ENCODE measurements at places on chromosomes 2 and 18.

GRCh38 chr2:60707750-60708371 is 48.2 kb upstream of the PAPOLG start:
- no peak for DNase-seq

GRCh38 chr18:44214396-44214795 is 466.3 kb upstream of the SETBP1 start:
- no peak for DNase-seq

- peak; percentile 55 for DNase-seq
Observed at GRCh38 chr2:160371251-160372009, 122.2 kb downstream of the RBMS1 start.

GRCh38 chr2:149278872-149279264 is 51.5 kb upstream of the LYPD6 start:
- DNase-seq: no peak

DNA sequence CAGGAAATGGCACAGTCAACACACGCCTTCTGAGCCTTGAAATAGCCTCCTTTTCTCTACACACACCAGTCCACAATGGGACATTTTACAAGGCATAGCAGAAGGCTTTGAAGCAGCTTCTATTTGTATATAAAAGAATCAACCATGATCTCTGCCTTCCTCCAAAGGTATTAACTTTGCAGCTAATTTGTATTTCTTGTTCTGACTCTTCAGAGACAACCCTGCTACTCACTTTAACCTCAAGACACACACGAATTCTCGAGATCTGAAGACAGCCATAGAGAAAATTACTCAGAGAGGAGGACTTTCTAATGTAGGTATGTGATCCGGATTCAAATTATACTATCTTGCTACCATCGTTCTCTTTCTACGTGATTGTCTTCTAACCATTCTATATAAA is 104.6 kb downstream of the VIT start:
- no peak for DNase-seq

- no peak for DNase-seq
Observed at GRCh38 chr2:133710613-133711012, 142.3 kb upstream of the NCKAP5 start.

DNA sequence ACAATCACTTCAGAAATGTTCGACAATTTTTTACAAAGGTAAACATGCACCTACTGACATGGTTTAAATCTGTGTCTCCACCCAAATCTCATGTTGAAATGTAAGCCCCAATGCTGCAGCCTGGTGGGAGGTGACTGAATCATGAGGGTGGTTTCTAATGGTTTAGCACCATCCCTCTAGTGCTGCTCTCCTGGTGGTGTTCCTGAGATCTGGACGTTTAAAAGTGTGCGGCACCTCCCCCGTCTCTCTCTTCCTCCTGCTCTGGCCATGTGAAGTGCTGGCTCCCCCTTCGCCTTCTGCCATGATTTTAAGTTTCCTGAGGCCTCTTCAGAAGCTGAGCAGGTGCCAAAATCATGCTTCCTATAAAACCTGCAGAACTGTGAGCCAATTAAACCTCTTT is 28.3 kb downstream of the MAP3K2 start:
- DNase-seq: no peak

GRCh38 chr2:238839428-238839827 is 8.5 kb upstream of the TWIST2 start:
- DNase-seq: no peak

DNA sequence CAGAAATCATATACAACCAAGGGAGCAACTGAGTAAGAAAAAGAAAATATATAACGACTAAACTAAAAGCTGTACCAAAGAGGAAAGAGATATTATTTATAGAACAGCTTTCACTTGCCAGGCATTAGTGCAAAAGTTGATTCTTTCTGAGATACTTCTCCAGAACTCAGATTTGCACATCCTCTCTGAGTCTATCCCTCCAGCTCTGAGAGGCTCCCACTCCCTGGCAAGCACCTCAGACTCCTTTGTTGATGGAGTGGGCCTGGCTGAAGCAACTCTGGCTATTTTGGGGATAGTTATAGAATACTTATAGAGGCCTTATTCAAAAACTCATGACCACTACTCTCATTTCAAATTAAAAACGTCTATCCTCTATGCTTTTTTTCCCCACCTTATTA is 501.6 kb upstream of the TNP1 start:
- no peak for DNase-seq

DNA sequence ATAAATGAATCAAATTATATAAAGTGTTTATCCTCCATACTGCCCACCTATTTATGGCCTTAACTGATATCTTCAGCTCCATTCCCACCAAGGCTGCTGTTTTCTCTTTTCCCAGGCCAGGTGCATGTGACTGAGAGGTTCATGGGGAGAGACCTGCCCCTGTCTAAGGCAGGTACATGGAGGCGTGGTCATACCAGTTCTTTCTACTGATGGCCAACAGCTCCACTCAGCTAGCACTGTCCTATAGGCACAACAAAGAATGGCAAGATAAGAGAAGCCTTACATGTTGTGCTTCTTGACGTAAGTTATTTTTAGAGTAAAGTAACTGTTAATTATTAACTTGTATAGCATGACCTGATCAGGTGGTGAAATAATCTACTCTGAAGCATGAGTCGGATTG is 16.8 kb downstream of the AKAIN1 start:
- no peak for DNase-seq

- no peak for DNase-seq
Observed at GRCh38 chr2:234802071-234802844, 149.6 kb upstream of the SH3BP4 start.

- DNase-seq: no peak
Observed at GRCh38 chr2:37471994-37472393, 127.6 kb downstream of the QPCT start.
